ENCODE measurements at places on chromosomes 11 and 22. TPM values are rescaled to one million over a fixed set of nuclear protein-coding genes. Genes with fewer than 3 reads are reported as not detected.

DNA sequence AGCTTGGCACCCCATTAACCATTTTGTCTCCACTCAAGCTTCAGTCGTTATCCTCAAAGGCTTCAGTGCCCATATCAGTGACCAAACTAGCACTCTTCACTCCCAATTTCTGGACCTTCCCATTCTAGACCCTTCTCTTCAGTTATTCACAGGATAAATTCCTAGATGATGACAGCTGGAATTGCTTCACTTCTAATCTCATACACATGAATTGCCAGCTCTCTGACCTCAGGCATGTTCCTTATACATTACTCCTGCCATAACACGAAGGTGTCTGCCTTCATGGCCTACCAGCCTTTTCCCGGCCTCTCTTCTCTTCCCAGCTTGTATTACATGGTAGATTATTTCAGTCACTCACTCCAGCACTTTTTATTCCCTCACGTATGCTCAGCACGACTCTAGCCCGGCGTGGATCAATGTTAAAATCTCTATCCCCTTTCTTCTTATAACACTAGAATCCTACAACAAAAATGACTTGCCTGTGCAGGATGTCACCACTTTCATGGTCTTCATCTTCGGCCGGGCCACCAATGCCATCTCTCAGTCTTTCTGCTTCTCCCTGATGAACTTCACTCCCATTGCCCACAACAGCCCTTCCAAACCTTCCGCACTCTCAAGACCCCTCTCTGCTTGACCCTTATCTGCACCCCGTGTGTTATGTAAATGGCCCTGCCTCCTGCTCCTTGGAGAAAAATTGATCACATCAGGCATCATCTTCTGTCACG, 36.9 kb downstream of the EIF3F start:
- no peaks in the 10 kb centered on the region for H3K36me3 ChIP-seq
- H3K27me3 ChIP-seq, result peaks cover 8% of the 10 kb centered on the region
- H3K4me3 ChIP-seq, result no peak overlapping the region
- no peak for DNase-seq
- no peak overlapping the region for H3K27ac ChIP-seq
- H3K4me1 ChIP-seq, result peaks cover 13% of the 10 kb centered on the region

DNA sequence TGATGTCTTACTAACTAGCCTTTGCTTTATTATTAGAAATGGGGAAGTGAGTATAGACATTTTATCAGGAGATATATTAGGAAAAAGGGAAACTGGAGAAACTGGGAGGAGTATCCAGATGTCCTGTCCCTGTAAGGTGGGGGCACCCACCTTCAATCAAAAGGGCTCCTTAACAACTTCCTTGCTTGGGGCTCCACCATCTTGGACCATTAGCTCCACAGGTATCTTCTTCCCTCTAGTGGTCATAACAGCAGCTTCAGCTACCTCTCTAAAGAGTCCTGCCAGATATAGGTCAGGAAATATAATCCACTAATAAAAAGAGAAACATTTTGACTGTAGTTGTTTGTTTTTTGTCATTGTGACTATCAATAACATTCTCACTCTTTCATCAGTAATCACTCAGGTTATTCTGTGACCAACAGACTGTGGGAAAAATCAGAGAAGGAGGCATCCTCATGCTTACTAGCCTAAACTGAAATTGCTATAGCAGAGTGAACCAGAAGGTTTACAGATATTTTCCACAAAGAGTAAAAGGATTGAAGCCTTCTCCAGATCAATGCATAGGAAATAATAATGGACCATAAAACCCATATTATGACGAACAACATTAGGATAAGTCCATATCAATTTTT, 10.4 kb downstream of the OR51B4 start:
- H3K4me1 ChIP-seq, result no peaks in the 10 kb centered on the region
- no peaks in the 10 kb centered on the region for H3K27me3 ChIP-seq
- no peak for DNase-seq
- H3K4me3 ChIP-seq, result no peak overlapping the region

DNA sequence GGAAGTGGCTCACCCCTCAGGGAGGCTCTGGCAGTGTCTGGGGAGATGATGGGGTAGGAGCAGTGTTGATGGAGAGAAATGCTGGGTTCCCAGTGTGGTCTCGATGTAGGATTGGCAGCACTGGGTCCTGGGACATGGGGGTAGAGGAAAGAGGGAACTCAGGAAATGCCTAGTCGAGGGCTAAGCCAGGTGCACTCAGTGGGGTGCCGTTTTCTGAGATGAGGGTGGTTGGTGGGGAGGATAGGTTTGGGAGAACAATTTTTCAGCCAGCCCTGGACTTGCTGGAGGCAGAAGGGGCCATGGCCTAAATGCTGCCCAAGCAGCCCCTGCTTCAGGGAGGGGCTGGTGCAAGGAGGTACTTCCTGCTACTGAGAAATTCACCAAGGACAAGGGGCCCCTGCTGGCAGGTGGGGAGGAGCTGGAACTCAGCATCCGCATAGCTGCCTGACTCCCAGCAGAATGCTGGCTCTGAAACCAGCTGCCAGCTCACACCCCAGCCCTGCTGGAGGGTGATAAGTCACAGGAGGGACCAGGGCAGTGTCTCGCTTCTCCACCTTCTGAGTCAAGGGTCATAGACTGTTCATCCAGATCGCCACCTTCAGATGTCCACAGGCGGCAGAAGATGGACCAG, 6.0 kb downstream of the CCDC157 start:
- no peaks in the 10 kb centered on the region for H3K36me3 ChIP-seq
- H3K27ac ChIP-seq, result no peak overlapping the region
- no peaks in the 10 kb centered on the region for H3K4me1 ChIP-seq
- H3K27me3 ChIP-seq, result no peaks in the 10 kb centered on the region
- DNase-seq, result no peak
- no peak overlapping the region for H3K4me3 ChIP-seq

DNA sequence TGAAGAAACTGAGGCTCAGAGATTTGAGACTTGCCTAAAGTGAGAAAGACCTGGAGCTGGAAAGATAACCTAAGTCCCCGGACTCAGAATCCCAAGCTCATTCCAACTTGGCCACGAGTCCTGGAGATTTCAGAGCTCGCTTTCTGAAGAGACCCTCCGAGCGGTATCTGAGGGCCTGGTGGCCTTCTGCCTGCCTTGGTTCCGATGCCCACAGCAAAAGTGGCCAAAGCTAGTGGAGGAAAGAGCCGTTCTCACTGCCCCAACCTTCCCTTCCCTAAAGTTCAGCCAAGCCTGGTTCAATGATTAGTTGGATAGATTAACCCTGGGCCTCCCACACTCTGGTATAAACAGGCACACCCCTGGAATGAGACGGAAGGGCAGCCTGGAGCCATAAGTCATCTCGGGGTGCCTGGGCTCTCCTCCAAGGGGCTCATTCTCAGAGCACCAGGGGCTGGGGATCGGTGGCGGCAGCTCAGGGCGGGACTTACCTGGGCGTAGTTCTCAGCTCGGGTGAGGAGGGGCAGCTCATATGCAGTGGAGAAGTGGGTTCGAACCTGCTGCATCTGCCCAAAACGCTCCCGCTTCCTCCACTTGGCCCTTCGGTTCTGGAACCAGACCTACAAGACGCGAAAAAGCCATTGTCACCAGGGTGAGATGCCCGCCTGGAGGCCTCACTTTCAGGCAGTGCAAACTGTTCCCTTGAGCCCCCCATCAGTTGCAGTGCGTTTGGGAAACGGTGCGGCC, 42.8 kb downstream of the ALX4 start:
- H3K27ac ChIP-seq, result no peak overlapping the region
- no peak for DNase-seq
- H3K4me3 ChIP-seq, result no peak overlapping the region
- H3K36me3 ChIP-seq, result no peaks in the 10 kb centered on the region
- H3K4me1 ChIP-seq, result peaks cover 32% of the 10 kb centered on the region

DNA sequence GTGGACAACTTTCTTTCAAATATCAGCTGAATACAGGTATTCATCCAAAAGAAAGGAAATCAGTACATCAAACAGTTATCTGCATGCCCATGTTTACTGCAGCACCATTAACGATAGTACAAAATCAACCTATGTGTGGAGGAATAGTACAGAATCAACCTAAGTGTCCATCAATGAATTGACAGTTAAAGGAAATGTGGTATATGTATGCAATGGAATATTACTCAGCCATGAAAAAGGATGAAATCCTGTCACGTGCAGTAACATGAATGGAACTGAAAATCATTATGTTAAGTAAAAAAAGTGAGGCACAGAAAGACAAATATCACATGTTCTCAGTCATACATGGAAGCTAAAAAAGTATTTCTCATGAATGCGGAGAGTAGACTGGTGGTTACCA, 132.3 kb downstream of the MED15 start:
- H3K4me1 ChIP-seq, result no peaks in the 10 kb centered on the region
- DNase-seq, result no peak
- no peak overlapping the region for H3K27ac ChIP-seq
- H3K4me3 ChIP-seq, result no peak overlapping the region

GRCh38 chr11:2380807-2381350, 3.8 kb downstream of the CD81 start:
- DNase-seq, result no peak
- no peak overlapping the region for H3K27ac ChIP-seq
- H3K27me3 ChIP-seq, result no peaks in the 10 kb centered on the region
- H3K4me3 ChIP-seq, result no peak overlapping the region
- peaks cover 12% of the 10 kb centered on the region for H3K4me1 ChIP-seq

- H3K27me3 ChIP-seq, result no peaks in the 10 kb centered on the region
- H3K36me3 ChIP-seq, result no peaks in the 10 kb centered on the region
- DNase-seq, result no peak
- no peak overlapping the region for H3K4me3 ChIP-seq
Measured at GRCh38 chr11:44793350-44794090, 66.8 kb downstream of the TSPAN18 start.

DNA sequence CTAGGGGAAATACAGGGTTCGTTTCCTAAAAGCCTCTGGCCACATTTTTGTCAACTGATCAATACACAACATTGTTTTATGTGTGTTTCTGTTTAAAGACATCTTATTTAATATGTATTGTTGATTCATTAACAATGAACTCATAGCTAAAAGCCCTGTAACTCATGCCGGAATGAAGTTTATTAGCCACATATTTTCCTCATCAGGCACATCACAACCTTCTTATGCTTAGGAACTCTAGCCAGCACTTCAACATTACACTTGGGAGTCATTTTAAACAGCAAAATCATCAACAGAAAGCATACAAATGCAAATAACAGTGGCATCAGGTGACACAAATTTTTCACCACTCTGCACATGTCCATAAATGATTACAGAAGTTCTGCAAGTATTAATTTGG, 15.1 kb upstream of the BLID start:
- no peak for DNase-seq
- no peaks in the 10 kb centered on the region for H3K27me3 ChIP-seq
- H3K4me1 ChIP-seq, result no peaks in the 10 kb centered on the region
- no peaks in the 10 kb centered on the region for H3K36me3 ChIP-seq

- DNase-seq, result no peak
- H3K27me3 ChIP-seq, result no peaks in the 10 kb centered on the region
- H3K4me1 ChIP-seq, result no peaks in the 10 kb centered on the region
- no peak overlapping the region for H3K27ac ChIP-seq
- H3K36me3 ChIP-seq, result peaks cover 18% of the 10 kb centered on the region
- no peak overlapping the region for H3K4me3 ChIP-seq
Measured at GRCh38 chr22:43183496-43184277, 3.2 kb downstream of the TTLL12 start.

DNA sequence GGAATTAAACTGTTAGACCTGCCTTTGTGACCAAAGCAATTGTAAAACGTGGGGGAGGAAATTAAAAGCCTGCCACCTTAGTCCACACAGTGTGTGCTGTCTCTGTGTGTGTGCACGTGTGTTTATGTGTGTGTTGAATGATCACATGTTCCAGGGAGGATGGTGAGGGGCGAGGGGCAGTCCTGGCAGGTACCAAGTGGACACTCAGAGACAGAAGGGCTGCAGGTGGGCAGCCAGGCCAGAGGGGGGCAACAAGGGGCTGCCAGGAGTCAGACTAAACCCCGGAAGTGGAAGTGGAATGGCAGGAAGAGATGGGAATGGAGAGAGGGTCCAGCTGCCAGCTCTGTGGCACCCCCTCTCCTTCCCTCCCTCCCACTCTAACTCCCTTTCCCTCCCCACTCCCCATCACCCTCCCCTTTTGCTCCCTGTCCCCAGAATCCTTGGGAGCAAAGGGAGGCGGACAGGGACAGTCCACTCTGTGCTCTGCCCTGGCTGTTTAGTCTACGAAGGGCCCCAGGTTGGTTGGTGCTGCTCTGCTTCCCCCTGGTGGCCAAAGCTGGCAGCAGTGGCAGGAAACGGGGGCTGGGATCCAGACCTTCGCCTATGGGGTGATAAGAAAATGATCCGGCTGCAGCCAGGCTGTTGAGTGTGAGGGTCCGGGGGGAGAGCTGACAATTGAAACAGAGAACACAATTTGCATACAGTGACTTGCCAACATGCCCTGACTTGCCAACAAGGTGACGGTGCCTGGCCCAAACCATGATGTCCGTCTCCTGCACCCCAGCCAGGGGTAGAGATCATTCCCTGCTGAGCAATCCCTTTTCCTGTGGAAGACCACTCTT, 24.4 kb downstream of the P2RY2 start:
- peak overlapping the region; percentile 61 for H3K4me3 ChIP-seq
- peak overlapping the region; percentile 30 for H3K27ac ChIP-seq
- no peaks in the 10 kb centered on the region for H3K27me3 ChIP-seq

- no peak overlapping the region for H3K4me3 ChIP-seq
- no peak overlapping the region for H3K27ac ChIP-seq
- H3K27me3 ChIP-seq, result no peaks in the 10 kb centered on the region
- H3K4me1 ChIP-seq, result peaks cover 6% of the 10 kb centered on the region
- no peak for DNase-seq
- no peaks in the 10 kb centered on the region for H3K36me3 ChIP-seq
Measured at GRCh38 chr11:61654397-61654829, 25.8 kb upstream of the DAGLA start.

GRCh38 chr22:38352436-38352835, 35.2 kb upstream of the CSNK1E start:
- H3K27me3 ChIP-seq, result no peaks in the 10 kb centered on the region
- H3K36me3 ChIP-seq, result no peaks in the 10 kb centered on the region
- no peak overlapping the region for H3K27ac ChIP-seq
- H3K4me3 ChIP-seq, result no peak overlapping the region

DNA sequence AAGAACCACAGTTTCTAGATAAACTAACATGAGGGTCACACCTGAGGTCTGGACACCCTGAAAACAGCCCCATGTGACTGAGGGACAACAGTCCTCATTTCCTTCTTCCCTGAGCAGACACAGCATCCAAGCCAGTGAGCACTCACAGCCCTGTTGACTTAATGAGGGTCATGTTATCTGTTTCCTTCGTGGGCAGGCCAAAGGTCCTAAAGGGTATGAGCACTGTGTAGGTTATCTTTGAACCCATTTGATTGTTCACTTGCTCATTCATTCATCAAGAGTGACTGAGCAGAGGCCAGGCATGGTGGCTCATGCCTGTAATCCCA, 170.7 kb upstream of the B3GAT1 start:
- no peak overlapping the region for H3K27ac ChIP-seq
- peaks cover 24% of the 10 kb centered on the region for H3K27me3 ChIP-seq
- no peak for DNase-seq
- no peaks in the 10 kb centered on the region for H3K4me1 ChIP-seq
- no peaks in the 10 kb centered on the region for H3K36me3 ChIP-seq

- no peak overlapping the region for H3K4me3 ChIP-seq
- no peaks in the 10 kb centered on the region for H3K4me1 ChIP-seq
- no peak overlapping the region for H3K27ac ChIP-seq
- no peak for DNase-seq
Measured at GRCh38 chr11:80182901-80183300, 742.1 kb upstream of the TENM4 start.

Gene ST14
- total RNA-seq, result not detected

Gene SPDYC
- total RNA-seq, result not detected

Gene ASCL2
- not detected for total RNA-seq

Gene IFITM10
- total RNA-seq, result 0.18 TPM

Gene HOATZ
- not detected for total RNA-seq

Gene IFITM1
- 7.4 TPM for total RNA-seq

Measured in SJCRH30 (cell line).